Left lung (tissue), 14 donors: ENCODE measurements at places on chromosomes 1 and 21. TPM values are rescaled to one million over a fixed set of nuclear protein-coding genes. Genes with fewer than 3 reads are reported as not detected.

GRCh38 chr1:17194615-17195528 lies 10.1 kb upstream of the PADI1 start:
- H3K27ac ChIP-seq, result no peak overlapping the region
- no peak for DNase-seq
- H3K36me3 ChIP-seq, result no peaks in the 10 kb centered on the region
- H3K4me3 ChIP-seq, result no peak overlapping the region
- no peaks in the 10 kb centered on the region for H3K27me3 ChIP-seq
- H3K4me1 ChIP-seq, result no peaks in the 10 kb centered on the region

- H3K27me3 ChIP-seq, result no peaks in the 10 kb centered on the region
- no peaks in the 10 kb centered on the region for H3K4me1 ChIP-seq
- no peak for DNase-seq
Observed at GRCh38 chr1:215645182-215645581, 78.1 kb downstream of the KCTD3 start.

- no peaks in the 10 kb centered on the region for H3K36me3 ChIP-seq
- DNase-seq, result no peak
- no peaks in the 10 kb centered on the region for H3K4me1 ChIP-seq
- no peaks in the 10 kb centered on the region for H3K27me3 ChIP-seq
Observed at GRCh38 chr1:6732942-6733341, 31.3 kb upstream of the DNAJC11 start.

DNA sequence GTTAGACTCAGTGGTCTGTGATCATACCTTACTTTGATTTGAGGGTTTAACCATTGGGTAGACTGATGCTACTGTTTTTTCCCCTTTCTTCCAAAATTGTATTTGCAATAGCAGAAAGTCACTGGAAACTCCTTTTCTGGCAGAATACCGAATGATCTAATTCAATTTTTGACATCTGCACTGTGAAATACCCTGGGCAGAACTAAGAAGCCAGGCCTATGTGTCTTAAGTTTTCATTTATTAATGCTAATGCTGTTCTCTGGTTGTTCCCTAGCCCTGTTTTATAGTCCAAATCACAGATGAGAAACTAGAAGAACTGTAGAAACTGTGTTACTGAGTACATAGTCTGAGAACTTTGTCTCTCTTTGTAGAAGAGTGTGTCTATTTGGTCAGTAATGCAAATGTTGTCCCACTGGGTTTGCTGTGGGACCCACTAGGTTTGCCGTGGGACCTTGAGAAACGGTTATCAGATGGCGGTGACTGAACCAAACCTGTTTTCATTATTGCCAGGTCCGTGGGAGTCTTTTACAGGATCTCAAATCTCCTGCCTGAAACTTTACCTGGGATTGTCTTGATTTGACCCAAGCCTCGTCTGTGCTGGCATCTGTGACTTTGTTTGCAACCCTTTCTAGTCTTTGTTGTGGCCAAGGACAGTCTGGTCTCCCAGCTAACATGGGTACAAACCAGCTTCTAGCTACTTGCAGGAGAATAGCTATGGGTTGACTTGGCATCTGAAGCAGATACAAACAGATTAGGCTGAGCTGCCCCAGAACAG lies 41.4 kb downstream of the PEX14 start:
- peaks cover 28% of the 10 kb centered on the region for H3K4me1 ChIP-seq
- DNase-seq, result no peak
- H3K4me3 ChIP-seq, result no peak overlapping the region

DNA sequence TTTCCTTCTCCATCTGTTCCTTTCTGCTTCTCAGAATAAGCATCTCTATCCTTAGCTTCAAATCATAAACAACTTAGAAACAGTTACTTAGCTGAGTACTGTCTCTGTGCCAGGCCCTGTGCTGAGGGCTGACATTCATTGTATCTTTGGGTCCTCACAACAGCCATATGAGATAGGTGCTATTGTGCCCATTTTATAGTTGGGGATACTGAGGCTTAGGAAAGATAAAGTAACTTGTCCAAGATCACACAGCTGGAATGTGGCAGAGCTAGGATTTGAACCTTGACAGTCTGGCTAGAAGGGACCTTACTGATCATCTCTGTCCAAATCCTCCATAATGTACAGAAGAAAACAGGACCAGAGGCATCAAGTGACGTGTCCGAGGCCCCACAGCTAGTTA lies 25.0 kb downstream of the CD247 start:
- no peak overlapping the region for H3K27ac ChIP-seq
- no peak overlapping the region for H3K4me3 ChIP-seq
- no peaks in the 10 kb centered on the region for H3K4me1 ChIP-seq
- peaks cover 8% of the 10 kb centered on the region for H3K27me3 ChIP-seq

DNA sequence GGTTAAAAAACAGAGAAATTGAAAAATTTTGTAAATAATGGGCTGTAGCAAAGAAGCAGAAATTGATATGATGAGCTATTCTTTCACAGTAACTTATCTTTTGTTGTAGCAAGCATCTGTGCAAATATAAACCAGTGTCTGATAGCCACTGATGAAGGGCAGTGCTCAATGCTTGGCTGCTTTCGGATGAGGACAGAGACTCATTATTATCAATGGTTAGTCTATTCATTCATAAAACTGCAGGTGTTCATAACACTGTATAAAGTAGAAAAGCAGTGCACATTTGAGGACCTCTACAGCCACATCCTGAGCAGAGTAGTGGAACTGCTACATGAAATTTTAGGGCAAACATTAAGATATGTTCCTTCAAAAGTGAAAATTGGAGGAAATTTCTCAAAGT lies 107.2 kb downstream of the FAF1 start:
- no peak overlapping the region for H3K27ac ChIP-seq
- H3K27me3 ChIP-seq, result no peaks in the 10 kb centered on the region
- no peak for DNase-seq
- H3K4me3 ChIP-seq, result no peak overlapping the region
- no peaks in the 10 kb centered on the region for H3K36me3 ChIP-seq

GRCh38 chr1:175179837-175180590 lies 12.6 kb downstream of the KIAA0040 start:
- H3K27ac ChIP-seq, result no peak overlapping the region
- no peaks in the 10 kb centered on the region for H3K4me1 ChIP-seq

DNA sequence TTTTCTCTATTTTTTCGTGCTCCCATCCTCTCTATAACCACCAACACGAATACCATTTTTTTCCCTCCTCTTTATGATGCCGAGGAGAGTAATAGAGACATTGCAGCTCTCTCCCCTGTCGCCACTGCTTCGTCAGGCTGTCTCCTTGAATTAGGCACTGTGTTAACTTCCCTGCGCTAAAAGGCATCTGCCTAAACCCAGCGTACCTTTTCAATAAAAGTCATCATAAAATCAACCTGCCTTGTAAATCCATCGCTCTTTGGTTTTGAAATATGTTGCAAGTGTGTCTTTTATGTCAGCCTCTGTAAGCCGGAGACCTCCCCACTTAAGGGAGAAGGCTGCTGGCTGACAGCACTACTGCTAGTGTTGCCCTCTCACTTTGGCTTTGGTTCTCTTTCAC lies 8.7 kb downstream of the RNF220 start:
- peaks cover 100% of the 10 kb centered on the region for H3K27me3 ChIP-seq
- no peak for DNase-seq
- H3K4me1 ChIP-seq, result peaks cover 20% of the 10 kb centered on the region
- no peak overlapping the region for H3K4me3 ChIP-seq

- no peak for DNase-seq
- H3K36me3 ChIP-seq, result no peaks in the 10 kb centered on the region
- no peaks in the 10 kb centered on the region for H3K27me3 ChIP-seq
- no peak overlapping the region for H3K27ac ChIP-seq
Observed at GRCh38 chr1:160952129-160952510, 2.5 kb downstream of the ITLN2 start.

LCE1C gene
- not detected for polyA plus RNA-seq

LEPROT gene
- polyA plus RNA-seq, result 119 TPM

OR2T11 gene
- polyA plus RNA-seq, result not detected
